ENCODE measurements at places on chromosomes 7 and 10. TPM values are rescaled to one million over a fixed set of nuclear protein-coding genes. Genes with fewer than 3 reads are reported as not detected.

TACR2 gene
- 0.25 TPM for polyA plus RNA-seq

GSAP gene
- 8.3 TPM for polyA plus RNA-seq

STK32C gene
- polyA plus RNA-seq: 16.1 TPM

GOLGA7B gene
- 0.51 TPM for polyA plus RNA-seq

STAMBPL1 gene
- 2.3 TPM for polyA plus RNA-seq
